Mucosa of descending colon (tissue), 3 donors: ENCODE measurements at places on chromosomes 1 and 21. TPM values are rescaled to one million over a fixed set of nuclear protein-coding genes. Genes with fewer than 3 reads are reported as not detected.

LRRC7 gene
- total RNA-seq, result 0.46 TPM

DNA sequence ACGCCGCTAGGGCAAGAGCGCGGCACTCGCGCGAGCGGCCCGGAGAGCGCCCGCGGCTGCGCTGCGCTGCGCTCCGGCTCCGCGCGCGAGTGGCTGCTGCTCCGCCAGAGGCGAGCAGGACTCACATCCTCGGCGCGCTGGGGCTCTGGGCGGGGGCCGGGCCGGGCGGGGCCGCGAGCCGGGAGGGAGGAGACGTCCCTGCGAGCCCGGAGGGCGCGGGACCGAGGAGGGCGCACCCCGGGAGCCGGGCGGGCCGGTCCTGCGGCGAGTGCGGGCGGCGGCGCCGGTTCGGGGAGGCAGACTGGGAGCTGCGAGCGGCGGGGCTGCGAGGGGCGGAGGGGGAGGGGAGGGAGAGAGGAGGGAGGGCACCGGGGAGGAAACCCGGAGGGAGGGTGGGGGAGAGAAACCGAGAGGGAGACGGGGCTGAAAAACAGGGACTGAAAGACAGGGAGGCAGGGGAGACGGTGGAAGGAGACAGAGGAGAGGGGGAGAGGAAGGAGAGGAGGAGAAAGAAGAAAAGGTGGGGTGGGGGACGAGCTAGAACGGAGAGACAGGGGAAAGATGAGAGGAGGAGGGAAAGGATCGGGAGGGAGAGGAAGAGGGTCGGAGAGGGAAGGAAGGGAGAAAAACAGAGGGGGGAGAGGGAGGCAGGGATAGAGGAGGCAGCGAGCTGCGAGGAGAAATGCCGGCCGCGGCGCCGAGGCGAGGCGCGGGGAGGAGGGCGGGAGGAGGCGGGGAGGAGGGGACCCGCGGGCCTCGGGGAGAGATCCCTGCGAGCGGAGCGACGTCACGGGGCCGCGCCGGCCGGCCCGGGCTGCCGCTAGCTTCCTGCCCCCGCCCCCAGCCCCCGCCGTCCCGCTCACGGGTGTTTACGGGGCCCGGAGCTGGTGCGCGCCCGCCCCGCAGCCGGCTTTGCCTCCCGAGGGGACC is at the start of gene CAMK2N1:
CAMK2N1 (minus strand) TSS at position 684 of the 930 bp plus-strand sequence. CDS start 831 bp downstream, outside the sequence.
- peak; percentile 84 for DNase-seq

GRCh38 chr1:22801761-22802160 is 91.1 kb downstream of the EPHB2 start:
- DNase-seq, result no peak

- no peak for DNase-seq
These were observed 17.8 kb downstream of the PKNOX1 start for GRCh38 chr21:42991992-42992740.

GRCh38 chr1:32716312-32717148 is 14.0 kb upstream of the SYNC start:
- DNase-seq, result peak; percentile 97
